ENCODE measurements at places on chromosomes 1 and 21. TPM values are rescaled to one million over a fixed set of nuclear protein-coding genes. Genes with fewer than 3 reads are reported as not detected.
A peak's percentile ranks its signal among the peaks of the same experiment; 100 is the strongest.

The CSF3R gene
- 0.56 TPM for total RNA-seq

DNA sequence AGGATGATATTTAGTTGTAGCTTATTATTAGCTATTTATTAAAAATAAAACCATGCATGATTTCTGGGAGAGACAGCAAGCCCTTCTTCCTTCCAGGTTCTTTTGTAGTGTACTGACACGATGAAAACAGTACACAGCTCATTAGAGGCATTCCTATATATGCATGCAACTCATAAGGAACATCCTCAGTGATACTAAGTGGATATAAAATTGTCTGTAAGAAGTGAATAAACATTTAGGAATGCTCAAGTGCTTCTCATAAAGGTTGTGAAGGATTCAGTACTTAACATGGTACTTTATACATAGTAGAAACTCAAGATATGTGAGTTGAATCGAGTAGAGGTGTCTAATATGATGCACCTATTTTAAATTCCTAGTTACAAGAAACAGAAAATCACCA lies 287.7 kb downstream of the SDCCAG8 start:
- no peak overlapping the region for H3K27ac ChIP-seq
- H3K27me3 ChIP-seq, result no peaks in the 10 kb centered on the region
- H3K36me3 ChIP-seq, result no peaks in the 10 kb centered on the region
- H3K4me1 ChIP-seq, result no peaks in the 10 kb centered on the region
- no peak overlapping the region for H3K4me3 ChIP-seq

The HSD3B1 gene
- not detected for total RNA-seq

GRCh38 chr1:50779801-50780200 lies 180.3 kb downstream of the FAF1 start:
- no peak for DNase-seq
- no peak overlapping the region for H3K4me3 ChIP-seq
- no peaks in the 10 kb centered on the region for H3K36me3 ChIP-seq
- no peaks in the 10 kb centered on the region for H3K27me3 ChIP-seq
- H3K4me1 ChIP-seq, result no peaks in the 10 kb centered on the region

DNA sequence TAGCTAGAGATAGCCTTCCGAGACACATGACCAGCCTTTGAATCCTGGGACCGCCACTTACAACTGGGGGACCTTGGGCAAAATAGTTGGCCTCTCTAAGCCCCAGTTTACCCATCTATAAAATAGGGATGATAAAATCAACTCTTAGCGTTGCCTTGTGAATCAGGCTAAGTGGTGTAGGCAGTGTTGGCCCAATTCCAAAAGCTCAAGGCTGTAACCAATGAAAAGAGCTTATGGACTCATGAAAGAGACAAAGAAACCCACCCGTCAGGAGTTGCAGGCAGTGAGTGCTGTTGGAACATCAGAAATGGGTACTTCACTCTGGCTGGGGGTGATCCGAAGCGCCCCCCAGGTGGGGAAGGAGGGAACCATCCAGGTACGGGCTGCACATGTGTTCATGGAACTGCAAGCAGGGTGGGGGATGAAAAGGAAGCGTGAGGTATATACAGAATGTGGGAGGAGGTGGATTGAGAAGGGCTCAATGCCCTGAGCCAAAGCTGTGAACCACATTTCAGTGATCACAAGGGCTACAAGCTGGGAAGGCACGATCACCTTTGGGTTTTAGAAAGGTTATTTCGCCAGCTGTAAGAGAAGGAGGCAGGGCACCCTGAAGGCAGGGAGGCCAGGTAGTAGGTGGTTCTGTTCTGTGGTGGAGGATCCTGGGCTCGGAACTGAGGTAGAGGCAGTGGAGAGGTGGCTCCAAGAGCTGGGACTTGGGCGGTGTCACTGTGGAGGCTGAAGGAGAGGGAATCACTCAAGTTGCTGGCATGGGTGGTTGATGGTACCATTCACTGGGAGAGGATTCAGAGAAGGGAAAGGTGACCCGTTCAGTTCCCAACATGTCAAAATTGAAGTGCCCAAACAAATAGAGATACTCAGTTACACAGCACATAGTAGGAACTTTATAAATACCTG lies 11.4 kb upstream of the KIAA1614 start:
- H3K36me3 ChIP-seq, result no peaks in the 10 kb centered on the region
- H3K4me1 ChIP-seq, result peaks cover 21% of the 10 kb centered on the region
- H3K27me3 ChIP-seq, result no peaks in the 10 kb centered on the region

- H3K27ac ChIP-seq, result no peak overlapping the region
- no peaks in the 10 kb centered on the region for H3K36me3 ChIP-seq
- no peaks in the 10 kb centered on the region for H3K4me1 ChIP-seq
These were observed 45.7 kb upstream of the TSPAN2 start for GRCh38 chr1:115134850-115135480.

The CD1C gene
- total RNA-seq, result not detected

The MATN1 gene
- total RNA-seq, result not detected

GRCh38 chr1:227192163-227192562 lies 126.1 kb downstream of the CDC42BPA start:
- DNase-seq, result no peak
- no peaks in the 10 kb centered on the region for H3K4me1 ChIP-seq
- no peaks in the 10 kb centered on the region for H3K27me3 ChIP-seq
- no peak overlapping the region for H3K4me3 ChIP-seq

The TRIM58 gene
- 0.09 TPM for total RNA-seq

- H3K27ac ChIP-seq, result no peak overlapping the region
- no peaks in the 10 kb centered on the region for H3K4me1 ChIP-seq
- H3K36me3 ChIP-seq, result no peaks in the 10 kb centered on the region
- H3K4me3 ChIP-seq, result no peak overlapping the region
These were observed 83.7 kb upstream of the CHRM3 start for GRCh38 chr1:239302696-239303095.

The MAP3K21 gene
- 4.2 TPM for total RNA-seq

DNA sequence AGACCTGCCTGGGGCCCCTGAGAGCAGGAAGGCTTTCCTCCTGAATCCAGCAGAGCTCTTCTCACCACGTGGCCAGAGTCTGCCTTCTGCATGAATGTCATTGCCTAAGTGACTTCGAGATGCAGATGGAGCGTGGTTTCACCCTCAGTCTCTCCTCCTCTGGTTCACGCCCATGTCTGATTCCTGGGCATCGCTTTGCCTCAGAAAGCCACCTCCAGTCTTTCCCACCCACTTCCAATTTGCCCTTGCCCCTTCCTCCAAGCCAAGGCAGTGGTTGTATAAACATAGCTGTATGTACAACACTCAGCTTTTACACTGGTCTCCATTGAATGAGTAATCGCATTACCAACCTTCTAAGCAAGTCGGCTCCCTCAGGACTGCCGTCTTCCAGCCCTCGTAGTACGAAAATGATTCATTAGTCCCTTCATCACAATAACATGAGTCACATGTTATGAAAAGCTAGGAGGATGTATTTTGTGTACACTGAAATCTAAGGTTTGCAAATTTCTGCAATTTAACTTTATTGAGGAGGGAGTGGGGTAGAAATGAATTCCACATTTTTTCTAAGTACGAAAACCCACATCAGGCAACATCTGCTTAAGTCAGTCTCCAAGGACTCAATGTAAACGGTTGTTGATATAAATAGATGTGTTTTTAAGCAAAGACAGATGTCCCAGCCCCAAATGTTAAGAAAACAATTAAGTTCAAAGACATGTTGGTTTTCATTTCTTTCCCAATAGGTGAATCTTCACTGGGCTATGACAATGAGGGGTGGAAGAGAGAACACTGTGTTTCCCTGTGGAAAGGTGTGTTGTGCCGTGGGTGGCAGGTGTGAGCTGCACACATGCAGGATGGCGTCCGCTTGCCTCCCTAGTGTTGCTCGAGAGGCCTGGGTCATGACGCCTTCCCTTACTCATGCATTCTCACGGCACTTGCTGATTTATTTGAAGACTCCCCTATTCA lies 32.3 kb upstream of the ETS2 start:
- peaks cover 11% of the 10 kb centered on the region for H3K4me1 ChIP-seq
- H3K36me3 ChIP-seq, result no peaks in the 10 kb centered on the region
- H3K27ac ChIP-seq, result no peak overlapping the region
- H3K4me3 ChIP-seq, result no peak overlapping the region

The HSPG2 gene
- 23.6 TPM for total RNA-seq

The LYPD8 gene
- total RNA-seq, result not detected

DNA sequence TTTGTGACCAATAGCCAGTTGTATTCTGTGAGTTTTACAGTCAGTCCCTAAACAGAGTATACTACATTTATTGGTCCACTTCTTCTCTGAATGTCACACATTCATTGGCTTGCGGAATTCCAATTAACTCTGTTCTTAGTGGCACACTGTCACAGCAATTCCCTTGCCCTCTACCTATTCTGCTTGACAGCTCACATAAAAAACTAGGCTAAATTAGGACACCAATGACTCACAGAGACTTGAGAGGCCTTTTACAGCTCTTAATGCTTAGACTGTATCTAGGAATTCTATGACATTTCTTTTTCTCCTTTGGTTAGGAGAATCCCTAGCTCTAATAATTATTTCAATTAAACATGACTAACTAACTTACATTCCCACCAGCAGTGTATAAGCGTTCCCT lies 104.1 kb downstream of the NEGR1 start:
- H3K36me3 ChIP-seq, result no peaks in the 10 kb centered on the region
- H3K4me1 ChIP-seq, result no peaks in the 10 kb centered on the region
- DNase-seq, result peak; percentile 39
- no peak overlapping the region for H3K27ac ChIP-seq
- H3K27me3 ChIP-seq, result no peaks in the 10 kb centered on the region

GRCh38 chr1:241675983-241676382 lies 23.9 kb downstream of the WDR64 start:
- no peaks in the 10 kb centered on the region for H3K36me3 ChIP-seq
- H3K27me3 ChIP-seq, result no peaks in the 10 kb centered on the region
- DNase-seq, result no peak
- H3K4me3 ChIP-seq, result no peak overlapping the region
- H3K27ac ChIP-seq, result no peak overlapping the region
- peaks cover 4% of the 10 kb centered on the region for H3K4me1 ChIP-seq

The PTPRC gene
- total RNA-seq, result not detected

DNA sequence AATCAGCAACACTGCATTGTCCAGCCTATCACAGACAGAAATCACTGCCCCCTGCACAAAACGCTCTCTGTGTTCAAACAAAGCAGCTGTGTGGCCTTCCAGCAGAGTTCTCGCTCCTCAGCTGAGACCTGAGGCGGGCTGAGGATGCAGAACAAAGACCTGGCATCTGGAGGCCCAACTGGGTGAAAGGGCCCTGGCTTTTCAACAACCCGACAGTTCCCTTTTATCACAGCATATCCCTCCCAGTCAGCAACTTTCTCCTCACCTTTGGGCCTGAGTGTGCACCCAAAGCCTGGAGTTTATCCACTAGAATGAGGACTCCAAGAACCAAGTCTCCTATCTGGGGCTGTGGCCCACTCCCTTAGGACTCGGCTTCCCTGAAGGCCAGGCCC lies 42.6 kb upstream of the A3GALT2 start:
- no peaks in the 10 kb centered on the region for H3K36me3 ChIP-seq
- peak overlapping the region; percentile 33 for H3K4me3 ChIP-seq
- no peaks in the 10 kb centered on the region for H3K27me3 ChIP-seq
- H3K4me1 ChIP-seq, result peaks cover 74% of the 10 kb centered on the region
- DNase-seq, result peak; percentile 83

DNA sequence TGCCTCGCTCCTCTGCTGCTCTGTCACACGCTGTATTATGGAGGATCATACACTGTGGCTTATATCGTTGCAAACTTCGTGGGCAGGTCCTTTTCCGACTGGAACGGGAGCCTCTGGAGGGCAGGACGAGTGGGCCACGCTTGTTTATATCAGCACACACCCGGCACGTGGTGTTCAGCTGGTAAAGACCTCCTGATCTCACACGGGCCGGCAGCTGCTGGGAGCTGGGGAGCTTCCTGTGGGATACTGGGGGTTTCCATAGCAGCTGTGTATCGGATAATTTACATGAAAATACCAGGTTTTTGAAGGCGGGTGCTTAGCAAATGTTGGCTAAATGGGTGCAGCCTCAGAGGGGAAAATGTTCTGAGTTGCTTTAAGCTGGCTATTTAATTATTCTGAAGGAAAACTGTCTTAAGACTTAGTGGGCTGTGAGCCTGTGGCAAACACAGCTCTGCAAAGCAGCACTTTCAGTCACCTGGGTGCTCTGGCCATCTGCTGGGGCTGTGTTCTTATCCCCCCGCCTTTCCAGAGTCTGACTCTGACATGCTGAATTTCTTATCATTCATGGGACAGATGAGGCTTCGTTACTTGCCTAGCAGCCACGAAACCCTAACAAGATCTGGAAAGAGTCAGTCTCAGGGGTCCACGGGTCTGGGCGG lies 103.6 kb upstream of the GCLM start:
- no peak for DNase-seq
- no peak overlapping the region for H3K27ac ChIP-seq
- no peaks in the 10 kb centered on the region for H3K36me3 ChIP-seq

DNA sequence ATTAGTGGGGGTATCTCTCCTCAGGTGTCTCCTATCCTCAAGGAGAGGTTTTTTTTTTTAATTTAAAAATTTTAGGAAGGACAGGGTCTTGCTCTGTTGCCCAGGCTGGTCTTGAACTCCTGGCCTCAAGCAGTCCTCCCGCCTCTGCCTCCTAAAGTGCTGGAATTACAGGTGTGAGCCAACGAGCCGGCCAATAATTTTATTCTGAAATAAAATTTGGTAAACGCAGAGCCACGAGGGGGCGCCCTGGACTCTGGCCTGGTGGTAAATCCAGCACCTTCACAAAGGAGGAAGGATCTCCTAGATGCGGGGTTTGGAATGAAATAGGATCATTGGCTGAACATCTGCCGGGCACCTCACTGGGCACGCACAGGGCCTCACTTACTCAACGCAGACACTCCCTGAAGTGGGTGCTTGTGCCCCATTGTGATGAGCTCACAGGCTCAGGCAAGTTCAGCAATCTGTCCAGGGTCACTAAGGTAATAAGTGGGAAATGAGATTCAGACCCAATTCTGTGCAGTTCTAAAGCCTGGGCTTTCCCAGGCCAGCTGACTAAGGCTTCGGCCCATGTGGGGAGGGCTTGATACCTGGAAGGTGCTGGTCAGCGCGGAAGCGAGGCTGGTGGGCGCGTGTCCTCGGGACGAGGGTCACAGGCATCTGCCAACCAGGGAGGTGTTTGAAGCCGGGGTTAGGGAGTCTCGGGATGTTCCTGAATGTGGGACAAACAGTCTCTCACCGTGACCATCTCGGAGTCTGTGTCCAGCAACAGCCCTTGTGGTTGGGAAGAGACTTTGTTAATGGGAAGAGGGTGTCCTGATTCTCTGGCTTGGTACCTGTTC lies 32.7 kb upstream of the ETV3 start:
- peak; percentile 73 for DNase-seq
- H3K36me3 ChIP-seq, result no peaks in the 10 kb centered on the region
- H3K27me3 ChIP-seq, result no peaks in the 10 kb centered on the region
- H3K4me1 ChIP-seq, result peaks cover 15% of the 10 kb centered on the region
- no peak overlapping the region for H3K4me3 ChIP-seq

GRCh38 chr21:44677881-44678280 lies 4.1 kb downstream of the KRTAP12-1 start:
- DNase-seq, result no peak
- no peaks in the 10 kb centered on the region for H3K4me1 ChIP-seq
- H3K4me3 ChIP-seq, result no peak overlapping the region
- no peaks in the 10 kb centered on the region for H3K27me3 ChIP-seq
- no peaks in the 10 kb centered on the region for H3K36me3 ChIP-seq

- H3K36me3 ChIP-seq, result peaks cover 28% of the 10 kb centered on the region
- DNase-seq, result no peak
- H3K4me1 ChIP-seq, result no peaks in the 10 kb centered on the region
- no peaks in the 10 kb centered on the region for H3K27me3 ChIP-seq
- no peak overlapping the region for H3K27ac ChIP-seq
These were observed 44.8 kb downstream of the NRDC start for GRCh38 chr1:51833700-51834099.

- no peak overlapping the region for H3K4me3 ChIP-seq
- H3K36me3 ChIP-seq, result no peaks in the 10 kb centered on the region
- H3K27me3 ChIP-seq, result no peaks in the 10 kb centered on the region
- H3K4me1 ChIP-seq, result no peaks in the 10 kb centered on the region
These were observed 133.7 kb downstream of the PTPRU start for GRCh38 chr1:29370067-29370466.
